T47D (cell line): ENCODE measurements at places on chromosomes 3 and 15.

- DNase-seq: no peak
Measured at GRCh38 chr3:123984957-123985356, 7.0 kb downstream of the ROPN1 start.

- DNase-seq: no peak
Measured at GRCh38 chr15:67267440-67267839, 12.9 kb downstream of the IQCH start.

- DNase-seq: no peak
Measured at GRCh38 chr3:1197051-1197450, 104.2 kb downstream of the CNTN6 start.

DNA sequence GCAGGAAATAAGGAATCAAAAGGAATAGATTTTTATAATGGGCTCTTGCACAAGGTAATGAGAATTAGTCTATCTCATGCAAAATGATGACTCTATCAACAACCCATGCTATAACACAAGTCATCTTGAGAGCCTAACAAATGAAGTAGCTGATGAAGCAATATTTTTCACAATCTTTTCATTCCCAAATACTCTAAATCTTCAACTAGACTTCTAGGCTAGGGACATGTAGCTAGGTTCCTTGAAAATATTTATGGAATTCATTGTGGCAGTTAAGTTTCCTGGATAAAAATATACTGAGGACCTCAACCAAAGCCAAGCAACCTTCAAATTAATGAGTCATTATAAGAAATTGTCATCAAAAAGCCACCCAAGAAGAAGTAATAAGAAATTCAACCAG, 55.4 kb downstream of the DCBLD2 start:
- DNase-seq: no peak

DNA sequence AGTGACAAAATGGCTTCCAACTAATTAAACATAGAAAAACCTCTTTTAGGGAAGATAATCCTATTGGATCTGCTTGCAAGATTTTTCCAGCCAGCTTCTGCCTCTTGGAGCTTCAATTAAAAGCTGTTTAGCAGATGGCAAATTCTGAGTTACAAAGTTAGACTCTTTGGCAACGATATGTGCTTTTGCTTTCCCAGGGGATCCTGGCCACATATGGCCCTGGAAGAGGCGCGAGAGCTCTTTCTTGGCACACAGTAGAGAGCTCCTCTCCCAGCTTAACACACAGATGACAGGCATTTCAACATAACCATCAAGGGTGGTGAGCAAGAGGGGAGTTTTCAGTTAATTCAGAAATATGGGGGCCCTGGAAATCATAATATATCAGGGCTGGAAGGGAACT, 41.6 kb upstream of the GALNT15 start:
- DNase-seq: no peak

GRCh38 chr15:52790169-52790708, at the start of gene ONECUT1:
ONECUT1 (minus strand) TSS chr15:52790336; CDS start chr15:52789884, 452 bp downstream.
- peak; percentile 71 for DNase-seq

GRCh38 chr3:198080521-198081384, 120.7 kb downstream of the LMLN start:
- DNase-seq: peak; percentile 81

- DNase-seq: no peak
Measured at GRCh38 chr15:75776065-75776423, 63.4 kb upstream of the CSPG4 start.

- DNase-seq: no peak
Measured at GRCh38 chr15:34301058-34301457, 36.5 kb downstream of the SLC12A6 start.

DNA sequence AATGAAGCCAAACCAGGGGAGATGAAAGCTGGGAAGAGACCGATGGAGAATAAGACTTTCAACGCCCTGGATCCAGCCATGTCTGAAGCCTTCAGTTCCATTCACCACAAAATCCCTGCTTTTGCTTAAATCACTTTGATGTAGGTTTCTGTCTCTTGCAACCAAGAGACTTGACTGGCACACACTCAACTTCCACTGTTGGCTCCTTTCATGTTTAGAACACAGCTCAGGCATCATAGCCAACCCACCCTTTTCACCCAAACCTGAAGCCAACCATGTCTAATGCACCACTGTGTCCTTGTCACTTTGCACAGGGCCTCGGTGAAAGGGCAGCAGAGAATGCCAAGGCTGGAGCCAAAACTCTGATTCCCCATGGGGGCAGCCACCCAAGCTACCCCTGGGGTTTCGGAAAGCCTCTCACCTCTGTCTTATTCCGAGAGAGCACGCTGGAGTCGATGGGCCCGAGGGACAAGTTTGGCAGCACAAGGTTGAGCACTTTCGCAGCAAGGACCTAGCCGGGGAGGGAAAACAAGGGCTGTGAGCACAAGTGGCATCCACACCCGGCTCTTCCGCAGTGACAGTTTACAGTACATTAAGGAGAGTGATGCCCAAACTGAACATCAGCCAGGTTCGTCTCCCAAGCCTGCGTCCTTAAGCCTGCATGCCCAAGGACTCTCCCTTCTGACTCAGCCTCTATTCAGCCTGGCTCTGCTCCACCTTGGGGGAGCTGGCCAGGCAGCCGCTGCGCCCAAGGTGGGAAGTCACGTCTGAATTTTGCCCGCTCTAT, 37.6 kb downstream of the ABTB1 start:
- no peak for DNase-seq

DNA sequence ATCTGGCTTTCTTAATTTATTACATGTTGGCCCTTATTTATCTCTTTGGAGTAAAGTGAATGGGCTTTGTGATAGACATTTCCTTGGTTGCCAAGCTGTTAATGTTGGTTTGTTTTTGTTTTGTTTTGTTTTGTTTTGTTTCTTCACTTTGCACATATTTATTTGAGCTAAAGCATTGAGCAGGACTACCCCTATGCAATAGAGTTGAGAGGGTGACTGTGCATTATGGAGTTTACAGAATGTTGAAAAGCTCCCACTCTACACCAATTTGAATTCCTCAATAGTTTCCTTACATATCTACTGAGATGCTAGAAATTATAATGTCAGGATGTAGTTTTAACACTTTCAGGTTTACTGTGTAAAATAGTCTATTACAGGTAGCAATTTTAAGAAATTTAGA, 462.8 kb upstream of the CBLB start:
- DNase-seq: no peak

DNA sequence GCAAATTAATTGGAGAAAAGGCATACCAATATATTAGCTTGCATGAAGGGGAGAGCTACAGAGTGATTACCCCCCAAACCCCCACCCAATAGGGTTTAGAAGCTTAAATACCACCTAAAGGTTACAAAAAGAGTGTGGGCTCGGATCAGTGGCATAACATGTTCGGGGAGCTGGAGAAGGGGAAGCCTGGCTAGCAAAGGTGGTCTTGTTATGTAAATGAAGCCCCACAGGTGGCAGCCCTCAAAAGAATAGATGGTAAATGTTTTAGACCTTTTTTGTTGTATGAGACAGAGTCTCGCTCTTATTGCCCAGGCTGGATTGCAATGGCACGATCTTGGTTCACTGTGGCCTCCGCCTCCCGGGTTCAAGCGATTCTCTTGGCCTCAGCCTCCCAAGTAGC, 10.9 kb upstream of the PXK start:
- DNase-seq: no peak

GRCh38 chr3:173732237-173732636, 334.7 kb downstream of the NLGN1 start:
- no peak for DNase-seq

- DNase-seq: no peak
Measured at GRCh38 chr3:16606398-16606797, 1.2 kb upstream of the DAZL start.

DNA sequence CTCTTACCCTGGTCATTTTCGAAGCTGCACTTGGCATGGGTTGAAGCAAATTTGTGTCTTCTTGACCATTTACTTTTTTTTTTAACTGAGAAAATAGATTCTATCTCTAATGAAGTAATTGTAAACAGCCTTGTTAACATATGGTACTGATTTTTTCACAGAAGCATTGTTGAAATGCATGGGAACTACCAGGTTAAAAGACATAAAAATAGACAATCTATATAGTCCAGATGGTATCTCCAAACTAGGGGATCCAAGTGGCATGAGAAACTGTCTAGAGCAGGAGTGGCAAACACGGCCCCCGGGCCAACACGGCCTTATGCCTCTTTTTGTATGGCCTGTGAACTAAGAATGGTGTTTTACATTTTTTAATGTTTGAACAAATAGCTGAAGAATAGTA, 41.9 kb downstream of the CACNA1D start:
- no peak for DNase-seq

DNA sequence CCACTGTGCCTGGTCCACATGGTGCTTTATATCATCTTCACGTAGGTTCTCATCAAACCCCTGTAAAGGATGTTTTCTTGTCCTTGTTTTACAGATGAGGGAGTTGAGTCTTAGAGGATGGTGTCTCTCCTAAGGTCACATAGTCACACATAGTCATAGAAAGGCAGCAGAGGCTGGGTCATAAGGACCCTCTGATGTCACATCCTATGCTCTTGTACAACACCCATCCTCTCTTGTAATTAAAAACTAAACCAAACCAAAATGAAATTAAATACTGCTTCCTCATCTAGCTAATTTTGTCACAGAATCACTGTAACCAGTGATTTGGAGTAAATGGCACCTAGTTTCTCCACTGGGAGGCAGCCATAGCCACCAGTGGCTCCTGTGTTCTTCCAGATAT, 21.8 kb upstream of the ATP1B3 start:
- no peak for DNase-seq

DNA sequence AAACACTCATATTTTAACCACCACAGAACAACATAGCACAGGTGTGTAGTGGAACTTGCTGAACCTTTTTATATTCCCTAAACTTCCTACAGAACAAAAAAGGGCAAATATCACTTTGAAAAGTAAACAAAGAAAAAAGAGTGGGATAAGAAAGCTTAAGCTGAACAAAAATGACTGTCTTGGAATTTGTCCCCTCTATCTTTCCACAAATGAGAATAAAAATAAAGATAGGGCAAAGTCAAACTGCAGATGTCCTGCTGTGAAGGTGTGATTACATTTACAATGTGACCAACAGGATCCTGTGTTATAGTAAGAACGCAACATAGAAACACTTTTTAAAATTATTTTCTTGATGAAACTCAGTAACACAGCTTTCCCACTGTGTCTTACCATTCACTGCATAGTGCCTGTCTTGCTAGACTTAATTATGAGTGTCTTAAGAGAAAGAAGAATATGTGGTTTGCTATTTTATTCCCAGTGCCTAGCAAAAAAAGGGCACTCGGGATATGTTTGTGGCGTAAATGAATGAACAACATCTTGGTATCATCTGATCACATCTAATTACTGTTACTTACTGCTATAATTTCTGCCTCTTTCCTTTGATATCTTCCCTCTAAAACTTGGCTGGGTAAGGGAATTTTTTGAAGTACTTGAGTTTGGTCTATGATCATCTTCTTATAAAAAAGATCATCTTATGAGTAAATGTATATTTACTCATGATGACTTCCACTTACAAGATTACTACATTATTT, 67.5 kb downstream of the DENND4A start:
- no peak for DNase-seq

GRCh38 chr3:38634111-38634510, 15.4 kb downstream of the SCN5A start:
- DNase-seq: peak; percentile 37

DNA sequence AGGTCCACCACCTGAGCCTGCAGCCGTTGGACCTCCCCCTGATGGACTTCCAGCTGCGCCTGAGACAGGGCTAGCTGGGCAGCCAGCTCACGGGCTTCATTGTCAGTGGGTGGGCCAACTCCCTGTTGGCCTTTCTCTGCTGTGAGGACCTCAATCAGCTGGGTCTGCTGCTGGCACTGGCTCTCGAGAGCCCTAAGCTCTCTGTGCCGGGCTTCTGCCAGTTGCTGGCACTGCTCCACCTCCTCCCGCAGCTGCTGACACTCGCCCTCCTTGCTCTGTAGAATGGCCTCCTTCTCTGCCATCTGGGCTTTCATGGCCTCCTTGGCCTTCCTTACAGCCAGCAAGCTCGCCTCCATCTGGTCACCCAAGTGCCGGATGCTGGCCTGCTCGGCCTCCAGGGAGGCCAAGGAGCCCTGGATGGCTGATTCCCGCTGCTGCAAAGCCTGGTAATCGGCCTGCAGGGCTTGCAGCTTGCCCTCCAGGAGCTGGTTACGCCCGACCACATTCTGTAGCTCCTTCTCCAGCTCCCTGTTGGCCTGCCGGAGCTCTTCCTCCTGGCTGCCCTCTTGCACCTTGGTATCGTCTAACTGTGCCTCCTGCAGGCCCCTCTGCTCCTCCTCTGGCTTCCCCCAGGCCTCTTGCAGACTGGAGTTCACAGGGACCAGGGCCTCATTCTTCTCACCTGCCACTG, 23.8 kb downstream of the CXCR6 start:
- DNase-seq: no peak

DNA sequence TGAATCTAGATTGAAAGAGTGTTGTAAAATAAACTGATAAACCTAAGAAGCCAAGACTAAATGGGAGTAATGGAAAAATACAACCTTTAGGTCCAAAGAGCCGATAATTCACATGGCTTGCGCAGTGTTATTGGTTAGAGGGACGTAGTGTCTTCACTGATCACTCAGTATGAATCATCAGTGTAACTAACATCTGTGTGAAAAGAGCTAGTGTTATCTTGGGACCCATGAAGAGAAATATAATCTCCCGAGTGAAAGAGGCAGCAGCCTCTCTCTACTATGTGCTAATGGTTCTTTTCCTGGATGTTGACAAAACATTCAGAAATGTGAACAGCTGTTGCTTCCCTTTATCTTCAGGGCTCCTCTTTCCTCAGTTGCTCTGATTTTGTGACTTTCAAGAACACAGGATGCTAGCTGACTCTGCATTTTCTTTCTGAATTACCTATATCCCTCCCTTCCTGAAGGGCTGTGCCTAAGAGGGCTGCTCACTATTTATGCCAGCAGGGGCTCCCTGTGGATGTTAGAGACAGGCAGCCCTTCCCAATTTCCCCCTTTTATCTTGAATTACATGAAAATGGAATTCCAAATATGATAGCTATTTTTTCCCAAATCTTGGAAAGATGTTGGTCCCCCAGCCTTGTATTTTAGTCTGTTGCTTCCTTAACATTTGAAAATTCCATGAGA, 128.8 kb downstream of the GRM7 start:
- DNase-seq: no peak

- peak; percentile 95 for DNase-seq
Measured at GRCh38 chr3:129936757-129937156, 37.8 kb upstream of the TRH start.

- DNase-seq: no peak
Measured at GRCh38 chr3:155760653-155761052, 15.8 kb upstream of the PLCH1 start.

GRCh38 chr3:122727294-122727693, 46.7 kb downstream of the PARP14 start:
- DNase-seq: no peak
